A549 treated with CORT108297 at 1 μM for 4 hours (cell line): ENCODE measurements at places on chromosomes 11 and 22. TPM values are rescaled to one million over a fixed set of nuclear protein-coding genes. Genes with fewer than 3 reads are reported as not detected.

The MMP27 gene
- total RNA-seq, result not detected in 5 replicates

The FAM181B gene
- 0.02 to 0.10 TPM (median 0.04 TPM) in 4 of 5 replicates, not detected in the other for total RNA-seq

The LIMK2 gene
- 6.5 to 9.1 TPM (median 8.6 TPM) in 5 replicates for total RNA-seq

The OR5B12 gene
- total RNA-seq, result not detected in 5 replicates

The OR52A1 gene
- not detected in 5 replicates for total RNA-seq

The LRRC56 gene
- 0.45 to 0.93 TPM (median 0.75 TPM) in 5 replicates for total RNA-seq

The TMEM223 gene
- 18.0 to 32.7 TPM (median 32.4 TPM) in 5 replicates for total RNA-seq

The TRIM5 gene
- 10.9 to 13.7 TPM (median 12.0 TPM) in 5 replicates for total RNA-seq

The RTN4RL2 gene
- 59.0 to 127 TPM (median 116 TPM) in 5 replicates for total RNA-seq

The OR5L2 gene
- total RNA-seq, result not detected in 5 replicates

The JHY gene
- 3.2 to 4.3 TPM (median 3.3 TPM) in 5 replicates for total RNA-seq

The APOL5 gene
- not detected in 5 replicates for total RNA-seq

The CSF2RB gene
- not detected in 5 replicates for total RNA-seq

The SULT4A1 gene
- total RNA-seq, result not detected in 5 replicates

The ANKRD49 gene
- 6.3 to 7.9 TPM (median 6.6 TPM) in 5 replicates for total RNA-seq

The TNNI2 gene
- 0.25 TPM in 1 of 5 replicates, not detected in the others for total RNA-seq

The ISX gene
- not detected in 5 replicates for total RNA-seq
